ENCODE measurements at places on chromosomes 5 and 9.

DNA sequence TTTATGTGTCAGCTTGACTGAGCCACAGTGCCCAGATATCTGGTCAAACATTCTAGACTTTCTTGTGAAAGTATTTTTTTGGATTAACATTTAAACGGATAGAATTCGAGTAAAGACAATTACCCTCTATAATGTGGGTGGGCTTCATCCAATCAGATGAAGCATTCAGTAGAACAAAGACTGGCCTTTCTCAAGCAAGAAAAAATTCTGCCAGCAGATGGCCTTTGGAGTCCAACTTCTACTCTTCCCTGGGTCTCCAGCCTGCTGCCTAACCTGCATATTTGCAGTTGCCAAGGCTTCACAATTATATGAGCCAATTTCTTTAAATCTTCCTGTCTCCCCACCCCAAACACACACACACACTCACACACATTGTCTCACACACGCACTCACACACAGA lies 86.4 kb downstream of the MED10 start:
- no peak for DNase-seq

DNA sequence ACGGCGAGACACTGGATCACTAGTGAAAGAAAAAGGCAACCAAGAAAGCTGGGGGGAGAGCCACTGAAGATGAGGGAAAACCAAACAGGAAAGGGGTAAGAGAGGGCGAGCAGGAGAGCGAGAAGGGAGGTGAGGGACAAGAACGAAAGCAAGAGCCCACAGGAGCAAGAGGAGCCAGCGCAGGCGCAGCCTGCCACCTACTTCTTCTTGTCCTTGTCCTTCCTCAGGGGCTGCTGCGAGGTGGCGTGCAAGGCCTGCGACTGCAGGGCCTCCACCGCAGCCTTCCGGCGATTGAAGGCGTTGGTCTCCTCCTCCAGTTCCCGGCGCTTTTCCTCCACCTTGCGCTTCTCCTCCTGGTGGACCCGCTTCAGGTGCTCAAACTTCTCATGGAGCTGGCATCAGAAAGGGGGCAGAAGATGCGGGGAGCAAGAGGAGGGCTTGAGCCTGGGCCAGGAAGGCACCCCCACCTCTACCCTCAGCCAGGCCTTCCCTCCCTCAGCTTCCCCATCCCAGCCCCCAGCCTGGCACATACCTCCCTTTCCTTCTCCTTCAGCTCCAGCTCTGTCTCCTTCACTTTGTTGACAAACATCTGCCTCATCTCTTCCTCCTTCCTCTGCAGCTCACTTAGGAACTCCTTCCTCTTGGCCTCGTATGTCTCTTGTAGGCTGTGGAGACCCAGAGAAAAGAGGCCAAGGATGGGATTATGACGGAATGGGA lies 13.5 kb downstream of the CCNI2 start:
- DNase-seq: no peak

- DNase-seq: no peak
These were observed 13.4 kb downstream of the LIFR start for GRCh38 chr5:38543074-38543473.

GRCh38 chr9:25994605-25995004 lies 316.4 kb upstream of the TUSC1 start:
- DNase-seq: no peak

- DNase-seq: no peak
These were observed 135.0 kb upstream of the DAP start for GRCh38 chr5:10896016-10896415.

DNA sequence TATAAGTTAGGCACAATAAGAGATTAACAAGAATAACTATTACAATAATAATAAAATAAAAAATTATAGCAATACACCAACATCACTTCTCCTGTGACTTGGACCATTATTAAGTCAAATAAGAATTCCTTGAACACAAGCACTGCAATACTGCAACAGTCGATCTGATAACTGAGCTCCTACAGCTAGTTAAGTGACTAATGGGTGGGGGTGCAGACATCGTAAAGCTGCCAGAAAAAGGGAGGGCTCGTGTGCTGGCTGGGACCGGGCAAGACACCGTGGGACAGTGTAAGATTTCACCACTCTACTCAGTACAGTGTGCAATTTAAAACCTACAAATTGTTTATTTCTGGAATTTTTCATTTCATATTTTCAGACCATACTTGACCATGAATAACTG lies 78.8 kb downstream of the SNX24 start:
- DNase-seq: no peak
